Chondrocyte (in vitro differentiated cells): ENCODE measurements at places on chromosomes 4 and X. TPM values are rescaled to one million over a fixed set of nuclear protein-coding genes. Genes with fewer than 3 reads are reported as not detected.

GRCh38 chrX:153866302-153867019 lies 19.5 kb downstream of the L1CAM start:
- no peak overlapping the region for H3K27ac ChIP-seq
- no peak overlapping the region for H3K4me3 ChIP-seq
- H3K27me3 ChIP-seq, result no peaks in the 10 kb centered on the region
- H3K4me1 ChIP-seq, result no peaks in the 10 kb centered on the region

- H3K36me3 ChIP-seq, result no peaks in the 10 kb centered on the region
- no peak overlapping the region for H3K4me3 ChIP-seq
- no peak for DNase-seq
- H3K27ac ChIP-seq, result no peak overlapping the region
- H3K27me3 ChIP-seq, result peaks cover 20% of the 10 kb centered on the region
Observed at GRCh38 chr4:173835903-173836302, 305.9 kb upstream of the HAND2 start.

- DNase-seq, result no peak
- H3K27ac ChIP-seq, result no peak overlapping the region
- H3K4me3 ChIP-seq, result no peak overlapping the region
Observed at GRCh38 chrX:16708016-16708415, 4.5 kb downstream of the CTPS2 start.

DNA sequence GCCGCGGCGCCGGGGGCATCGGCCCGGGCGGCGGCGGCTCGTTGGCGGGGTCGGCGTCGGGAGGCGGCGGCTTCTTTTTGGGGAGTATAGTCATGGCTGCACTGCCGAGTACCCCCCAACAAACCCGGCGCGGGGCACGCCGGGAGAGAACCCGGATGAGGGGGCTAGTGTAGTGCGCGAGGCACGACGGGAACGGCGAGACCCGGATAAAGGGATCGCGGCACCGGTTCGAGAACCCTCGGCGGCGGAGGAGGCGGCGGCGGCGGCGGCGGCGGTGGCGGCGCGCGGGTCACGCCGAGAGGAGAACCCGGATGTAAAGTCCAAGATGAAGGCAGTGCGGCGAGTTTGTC lies at the start of gene OTUD5:
Gene OTUD5, minus strand, starts transcription at position 131 of the 350 bp plus-strand sequence. Its CDS starts 37 bp downstream, at position 94.
- H3K4me3 ChIP-seq, result peak within 1 kb of the TSS; percentile 99
- H3K4me1 ChIP-seq, result peaks cover 31% of the 10 kb centered on the region
- no peaks in the 10 kb centered on the region for H3K27me3 ChIP-seq
- no peak for DNase-seq

DNA sequence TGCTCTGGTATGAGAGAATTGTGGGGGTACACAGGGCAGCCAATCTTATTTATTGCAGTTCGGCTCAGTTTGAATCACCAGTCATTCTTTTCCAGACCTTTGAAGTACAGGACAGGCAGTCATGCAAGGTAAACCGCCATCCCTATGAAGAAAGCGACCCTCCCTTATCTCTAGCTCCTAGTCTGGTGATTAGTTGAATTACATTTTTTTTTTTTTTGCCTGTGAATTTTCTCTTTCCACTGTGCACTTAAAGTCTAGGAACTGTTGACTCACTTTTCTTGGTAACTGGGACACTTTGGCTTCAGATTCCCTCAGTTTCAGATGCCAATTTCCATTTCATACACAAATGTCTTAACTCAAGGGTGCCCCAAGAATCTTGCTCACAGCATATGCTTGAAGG lies 82.4 kb upstream of the FAM9C start:
- H3K27me3 ChIP-seq, result no peaks in the 10 kb centered on the region
- no peak overlapping the region for H3K4me3 ChIP-seq
- no peak overlapping the region for H3K27ac ChIP-seq
- H3K36me3 ChIP-seq, result no peaks in the 10 kb centered on the region

Gene MTTP
- not detected in 3 replicates for total RNA-seq

Gene MAOA
- total RNA-seq, result 0.46 to 4.0 TPM (median 3.4 TPM) in 3 replicates

Gene CTAG2
- not detected in 3 replicates for total RNA-seq
